GM12865 (cell line): ENCODE measurements at places on chromosomes 16 and 17.

- DNase-seq: peak; percentile 60
These were observed 3.7 kb downstream of the ARHGAP27 start for GRCh38 chr17:45428931-45429338.

DNA sequence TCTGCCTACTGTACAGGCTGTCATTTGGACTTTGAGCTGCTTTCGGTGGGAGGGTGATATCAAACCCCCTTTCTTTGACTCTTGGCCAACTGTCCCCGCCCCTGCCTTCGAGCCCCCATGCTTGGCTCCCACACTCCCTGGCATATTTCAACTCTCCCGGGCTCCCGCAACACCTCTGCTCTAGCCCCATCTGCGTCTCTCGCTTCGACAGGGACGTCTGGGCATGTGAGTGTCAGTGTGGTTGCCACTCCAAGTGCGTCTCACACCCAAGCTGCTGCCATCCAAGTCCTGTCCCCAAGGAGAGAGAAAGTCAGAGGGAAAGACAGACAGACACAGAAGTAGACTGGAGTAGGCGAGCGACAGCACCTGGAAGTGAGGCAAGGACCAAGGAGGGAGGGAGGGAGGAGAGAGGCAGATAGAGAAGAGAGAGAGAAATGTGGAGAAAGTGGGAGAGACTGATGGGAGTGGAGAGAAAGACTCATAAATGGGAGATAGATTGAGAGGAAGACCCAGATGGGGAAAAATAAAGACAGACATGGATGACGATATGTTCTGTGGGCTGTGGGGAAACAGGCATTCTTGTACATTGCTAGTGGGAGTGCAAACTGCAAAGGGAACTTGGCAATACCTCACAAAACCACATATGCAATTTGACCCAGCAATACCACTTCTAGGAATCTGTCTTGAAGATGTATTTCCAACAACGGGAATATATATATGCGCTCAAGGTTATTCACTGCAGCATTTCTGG is 11.8 kb downstream of the STARD3 start:
- no peak for DNase-seq

- no peak for DNase-seq
These were observed 5.7 kb upstream of the MILR1 start for GRCh38 chr17:64443086-64443760.

DNA sequence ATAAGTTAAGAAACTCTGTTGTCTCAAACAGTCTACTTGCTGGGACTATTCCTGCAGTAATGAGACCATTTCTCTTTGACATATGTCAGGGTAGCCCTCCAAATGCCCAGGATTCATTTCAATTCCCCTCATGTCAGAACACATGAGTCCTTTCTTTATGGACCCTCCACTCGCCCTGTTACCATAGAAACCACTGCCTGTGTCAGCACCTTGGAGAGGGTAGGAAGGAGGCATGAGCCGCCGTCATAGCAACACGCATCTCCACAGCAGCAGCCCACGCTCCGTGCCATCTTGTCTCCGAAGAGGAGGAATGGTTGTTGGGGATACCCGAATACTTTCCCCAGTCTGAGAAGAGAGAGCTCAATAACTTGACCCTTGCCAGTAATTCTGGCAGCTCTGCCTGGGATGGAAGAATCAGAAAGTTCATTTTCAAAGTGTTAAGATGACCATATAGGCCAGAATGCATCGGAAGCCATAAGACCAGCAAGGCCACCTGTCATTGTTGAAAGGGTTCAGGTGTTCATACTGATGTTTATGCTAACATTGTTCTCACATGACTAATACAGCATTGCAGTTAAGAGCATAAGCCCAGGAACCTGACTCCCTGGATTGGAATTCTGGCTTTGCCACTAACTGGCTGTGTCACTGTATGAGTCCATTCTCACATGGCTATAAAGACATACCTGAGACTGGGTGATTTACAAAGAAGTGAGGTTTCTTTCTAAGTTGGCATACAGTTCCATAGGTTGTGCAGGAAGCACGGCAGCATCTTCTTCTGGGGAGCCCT is 141.3 kb downstream of the ABCC12 start:
- DNase-seq: no peak

- no peak for DNase-seq
These were observed 6.1 kb upstream of the CDK5RAP3 start for GRCh38 chr17:47964856-47965255.

DNA sequence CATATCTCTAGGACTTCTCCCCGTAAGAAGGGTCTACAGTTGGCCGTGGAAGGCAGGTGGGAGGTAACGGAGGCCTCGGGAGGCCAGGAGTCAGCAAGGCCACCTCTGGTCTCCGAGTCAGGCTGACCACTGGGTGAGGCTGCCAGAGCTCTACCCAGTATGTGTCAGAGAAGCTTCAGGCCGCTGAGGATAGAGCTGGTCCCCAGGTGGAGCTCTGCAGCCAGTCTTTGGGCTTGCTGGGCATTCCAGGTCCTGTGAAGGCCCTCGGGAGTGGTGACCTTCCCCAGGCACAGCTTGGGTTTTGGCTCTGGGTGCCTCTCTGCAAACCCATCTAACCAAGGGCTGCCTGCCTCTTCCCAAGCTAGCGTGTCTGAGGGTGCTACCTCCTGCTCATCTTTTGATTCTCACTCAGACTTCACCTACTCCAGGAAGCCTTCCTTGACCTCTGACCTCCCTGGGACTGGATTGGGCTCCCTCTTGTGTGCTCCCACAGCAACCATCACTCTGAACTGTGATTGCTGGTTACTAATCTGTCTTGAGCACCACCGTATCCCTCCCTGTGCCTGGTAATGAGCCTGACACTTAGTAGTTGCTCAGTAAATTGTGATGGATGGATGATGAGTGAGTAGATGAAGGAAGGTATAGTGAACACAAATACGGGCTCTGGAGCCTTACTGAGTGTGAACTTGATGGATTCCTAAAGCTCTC is 22.3 kb downstream of the RHBDL3 start:
- DNase-seq: no peak

DNA sequence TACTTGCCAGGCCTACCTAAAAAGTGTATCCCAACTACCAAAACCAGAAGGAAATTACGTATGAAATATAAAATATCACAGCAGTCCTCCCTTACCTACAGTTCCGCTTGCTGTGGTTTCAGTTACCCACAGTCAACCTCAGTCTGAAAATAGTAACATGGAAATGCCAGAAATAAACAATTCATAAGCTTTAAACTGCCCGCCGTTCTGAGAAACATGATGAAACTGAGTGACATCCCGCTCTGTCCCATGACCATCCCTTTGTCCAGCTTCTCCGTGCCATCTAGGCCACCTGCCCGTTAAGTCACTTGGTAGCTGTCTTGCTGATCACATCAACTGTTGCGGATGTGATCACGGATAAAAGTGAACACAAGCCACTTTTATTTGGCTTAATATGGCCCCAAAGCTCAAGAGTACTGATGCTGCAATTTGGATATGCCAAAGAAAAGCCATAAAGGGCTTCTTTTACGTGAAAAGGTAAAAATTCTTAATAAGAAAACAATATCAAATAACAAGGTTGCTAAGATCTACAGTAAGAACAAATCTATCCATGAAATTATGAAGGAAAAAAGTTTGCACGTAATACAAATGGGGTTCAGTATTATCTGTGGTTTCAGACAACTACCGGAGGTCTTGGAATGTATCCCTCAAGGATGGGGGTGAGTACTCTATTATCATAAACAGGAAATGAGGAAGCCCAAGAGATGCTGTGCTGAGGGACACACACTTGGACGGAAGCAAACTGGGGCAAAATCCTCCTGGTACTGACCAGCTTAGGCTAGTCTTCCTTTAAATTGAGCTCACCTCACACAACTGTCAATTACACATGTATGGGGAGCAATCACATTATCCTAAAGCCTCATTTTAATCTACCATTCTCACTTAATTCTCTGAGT is 8.2 kb downstream of the USP22 start:
- peak; percentile 66 for DNase-seq

DNA sequence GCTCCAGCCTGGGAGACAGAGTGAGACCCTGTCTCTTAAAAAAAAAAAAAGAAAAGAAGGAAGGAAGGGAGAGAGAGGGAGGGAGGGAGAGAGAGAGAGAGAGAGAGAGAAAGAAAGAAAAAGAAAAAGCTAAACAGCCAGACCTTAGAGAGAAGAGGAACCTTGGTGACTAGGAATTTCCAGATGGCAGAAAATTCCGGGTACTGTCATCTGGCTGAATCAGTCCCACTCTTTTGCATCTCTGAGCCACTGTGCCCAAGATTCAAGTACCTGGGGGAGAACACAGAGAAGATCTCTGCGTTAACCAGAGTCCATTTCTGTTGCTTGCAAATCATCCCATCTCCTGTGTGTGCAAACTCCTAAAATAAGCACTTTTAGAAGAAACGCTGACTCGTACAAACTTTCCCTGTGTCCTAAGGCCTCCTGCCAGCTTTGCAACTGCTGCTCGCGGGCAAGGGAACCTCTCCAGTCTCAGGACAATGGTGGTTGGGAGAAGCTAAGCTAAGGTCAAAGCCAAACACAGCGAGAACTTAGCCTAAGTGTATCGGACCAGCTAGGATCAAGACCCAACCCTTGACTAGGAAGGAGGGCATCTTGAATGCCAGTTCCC is 18.0 kb downstream of the BMERB1 start:
- no peak for DNase-seq

DNA sequence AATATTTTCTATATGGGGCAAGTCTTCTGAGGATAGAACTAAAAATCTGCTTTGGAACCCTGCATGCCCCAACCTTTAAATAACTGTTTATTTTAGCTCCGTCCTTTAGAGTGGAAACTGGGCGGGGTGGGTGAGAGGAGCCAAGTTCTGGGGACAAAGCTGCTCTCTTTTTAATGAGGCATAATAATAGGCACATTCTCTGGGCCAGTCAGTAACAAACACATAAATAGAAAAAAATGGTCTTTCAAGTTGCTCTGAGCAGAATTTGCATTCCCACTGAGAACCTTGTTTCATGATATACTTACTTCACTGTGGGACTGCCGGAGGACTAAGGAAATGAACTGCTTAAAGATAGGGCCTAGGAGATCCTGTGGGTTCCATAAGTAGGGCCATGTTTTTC is 51.5 kb downstream of the KNOP1 start:
- no peak for DNase-seq

- no peak for DNase-seq
These were observed 7.3 kb downstream of the MTMR4 start for GRCh38 chr17:58507123-58507634.

GRCh38 chr17:44209786-44210341 is 9.6 kb downstream of the UBTF start:
- peak; percentile 72 for DNase-seq
